Omental fat pad (tissue), 4 donors: ENCODE measurements at places on chromosomes 7 and 10. TPM values are rescaled to one million over a fixed set of nuclear protein-coding genes. Genes with fewer than 3 reads are reported as not detected.

FAM204A gene
- 42.5 TPM for total RNA-seq

TAS2R3 gene
- 0.65 TPM for total RNA-seq

GRCh38 chr10:75319274-75319673, 82.3 kb downstream of the ZNF503 start:
- DNase-seq, result no peak

- DNase-seq, result no peak
Measured at GRCh38 chr10:6400331-6400730, 179.7 kb downstream of the PRKCQ start.

DNA sequence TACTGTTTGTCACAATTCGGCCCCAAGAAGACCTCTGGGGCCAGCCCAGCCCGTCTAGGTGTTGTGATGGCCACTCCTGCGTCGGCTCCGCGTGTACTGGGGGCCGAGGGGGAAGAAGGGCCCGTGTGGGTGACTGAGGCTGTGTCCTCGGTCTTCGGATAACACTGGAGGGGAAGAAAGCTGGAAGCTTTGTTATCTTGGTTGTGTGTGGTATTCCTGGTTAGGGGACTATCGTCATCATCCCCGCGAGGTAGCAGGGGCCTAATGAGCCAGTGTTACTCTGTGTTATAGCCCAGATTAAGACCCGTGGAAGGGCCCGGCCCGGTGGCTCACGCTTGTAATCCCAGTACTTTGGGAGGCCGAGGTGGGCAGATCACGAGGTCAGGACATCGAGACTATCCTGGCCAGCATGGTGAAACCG, 854 bp downstream of the MTG1 start:
- DNase-seq, result no peak

- no peak for DNase-seq
Measured at GRCh38 chr7:33250421-33250871, 121.1 kb downstream of the BBS9 start.

GRCh38 chr10:31864834-31865518, 63.7 kb downstream of the ARHGAP12 start:
- DNase-seq, result no peak

- no peak for DNase-seq
Measured at GRCh38 chr7:125396466-125397151, 467.0 kb upstream of the POT1 start.

- DNase-seq, result no peak
Measured at GRCh38 chr10:123966896-123967231, 75.3 kb upstream of the CPXM2 start.

DNA sequence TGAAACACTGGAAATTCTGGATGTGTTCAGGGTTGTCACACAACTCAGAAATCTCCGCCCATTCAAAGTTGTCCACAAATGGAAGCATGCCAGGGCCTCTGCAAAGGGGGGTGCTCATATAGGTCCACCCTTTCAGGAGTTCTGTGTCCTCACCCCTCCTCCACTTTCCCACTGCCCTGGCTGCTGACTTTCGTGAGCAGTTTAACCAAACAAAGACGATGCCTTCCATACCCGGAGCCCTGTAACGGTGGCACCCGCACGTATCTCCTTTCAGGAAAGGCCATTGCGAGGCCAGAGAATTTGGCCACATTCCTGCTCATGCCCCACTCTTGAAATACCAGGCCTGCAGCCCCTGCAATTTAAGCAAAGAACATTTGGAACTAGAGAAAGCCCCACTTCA, 1.4 kb downstream of the CPXM2 start:
- DNase-seq, result no peak
